ENCODE measurements at places on chromosomes 12 and 14.

DNA sequence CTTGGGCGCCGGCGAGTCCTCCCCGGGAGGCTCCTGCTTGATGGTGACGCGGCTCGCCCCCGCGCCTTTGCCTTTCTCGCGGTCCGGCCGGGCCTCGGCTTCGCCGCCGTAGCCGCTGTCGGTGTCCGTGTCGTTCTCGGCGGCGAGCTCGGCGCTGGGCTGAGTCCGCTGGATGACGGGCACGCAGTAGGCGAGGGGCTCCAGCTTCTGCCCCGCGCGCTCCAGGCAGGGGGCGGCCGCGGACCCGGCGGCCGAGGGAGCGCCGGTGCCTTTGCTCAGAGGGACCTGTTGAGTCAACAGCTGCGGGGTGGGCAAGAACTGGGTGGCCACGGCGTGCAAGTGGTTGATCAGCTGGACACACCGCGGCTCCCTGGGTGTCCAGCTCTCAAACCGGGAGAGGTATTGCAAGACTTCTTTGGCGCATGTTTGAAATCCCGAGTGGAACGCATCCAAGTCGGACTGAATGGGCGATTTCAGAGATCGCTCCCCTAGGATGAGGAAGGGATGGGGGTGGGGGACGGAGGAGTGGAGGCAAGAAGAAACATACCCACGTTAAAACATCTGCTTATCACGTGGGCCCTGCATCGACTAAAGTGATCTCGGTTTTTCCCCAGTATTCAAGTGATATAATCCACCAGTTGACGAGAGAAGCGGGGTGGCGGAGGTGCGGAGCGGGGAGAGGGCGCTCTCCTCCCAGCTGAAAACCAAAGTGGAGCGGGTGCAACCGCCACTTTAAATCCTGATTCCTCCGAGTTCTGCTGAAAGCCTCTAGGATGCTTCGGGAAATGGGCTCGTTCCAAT, 2.0 kb downstream of the BHLHE41 start:
- no peak for DNase-seq

- DNase-seq: no peak
These were observed 109.1 kb upstream of the MAX start for GRCh38 chr14:65211341-65211987.

- no peak for DNase-seq
These were observed 69.4 kb upstream of the PTPRQ start for GRCh38 chr12:80374615-80375014.

- DNase-seq: no peak
These were observed 978.1 kb downstream of the GALC start for GRCh38 chr14:87014856-87015255.

GRCh38 chr12:105357162-105357691, 26.7 kb downstream of the C12orf75 start:
- DNase-seq: no peak

DNA sequence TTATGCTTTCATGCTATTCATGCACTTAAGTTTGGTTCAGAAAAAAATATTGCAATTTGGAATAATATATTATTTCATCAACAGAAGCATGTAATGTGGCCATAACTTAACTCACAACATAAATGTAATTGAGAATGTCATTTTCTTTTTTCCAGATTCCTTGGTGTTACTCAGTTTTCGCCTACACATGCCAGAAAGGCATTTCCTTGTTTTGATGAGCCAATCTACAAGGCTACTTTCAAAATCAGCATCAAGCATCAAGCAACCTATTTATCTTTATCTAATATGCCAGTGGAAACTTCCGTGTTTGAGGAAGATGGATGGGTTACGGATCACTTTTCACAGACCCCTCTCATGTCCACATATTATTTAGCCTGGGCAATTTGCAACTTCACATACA, 14.4 kb downstream of the TRHDE start:
- no peak for DNase-seq

DNA sequence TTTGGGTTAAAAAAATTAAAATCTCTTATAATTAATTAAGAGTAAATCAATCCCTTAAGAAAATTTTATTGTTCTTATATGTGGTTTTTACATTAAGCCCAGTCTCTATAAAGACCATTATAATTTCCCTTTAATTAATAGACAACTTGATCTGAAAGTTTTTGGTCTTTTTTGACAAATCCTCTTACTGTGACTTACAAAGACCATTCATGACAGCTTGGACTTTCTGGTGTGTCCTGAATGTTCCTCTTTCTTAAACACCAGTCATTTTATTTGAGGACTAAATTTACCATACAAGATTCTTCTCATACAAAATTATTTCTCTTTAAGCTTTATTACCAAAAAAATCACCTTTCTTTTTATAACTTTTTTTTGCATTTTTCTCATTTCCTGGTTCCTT, 368.3 kb downstream of the ADGRD1 start:
- DNase-seq: no peak

DNA sequence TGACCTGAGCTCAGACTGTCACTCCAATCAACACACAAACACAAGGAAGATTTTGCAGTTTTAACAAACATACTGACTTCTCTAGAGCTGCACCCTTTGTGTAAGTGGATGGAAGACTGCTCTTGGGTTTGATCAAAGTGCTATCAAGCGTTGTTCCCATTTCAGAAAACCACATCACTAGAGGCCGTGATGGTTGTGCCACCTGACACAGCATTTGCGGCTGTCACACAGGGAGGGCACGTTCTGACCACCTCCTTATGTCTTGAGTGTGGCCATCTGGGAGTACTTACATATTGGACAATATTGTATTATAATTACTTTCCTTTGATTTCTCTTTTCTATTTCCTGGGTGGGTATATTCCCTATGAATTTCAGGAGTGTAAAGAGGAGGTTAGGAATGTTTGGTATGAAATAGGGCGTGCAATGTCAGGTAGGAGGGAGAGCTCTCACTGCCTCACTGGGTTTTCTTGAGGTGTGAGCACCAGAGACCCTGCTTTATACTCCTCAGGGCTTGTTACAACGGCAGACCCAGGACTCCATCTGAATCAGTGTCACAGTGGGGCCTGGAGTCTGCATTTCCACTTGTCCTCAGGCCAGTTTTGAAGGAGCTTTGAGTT, 74.3 kb downstream of the SYNE3 start:
- no peak for DNase-seq

GRCh38 chr12:66047411-66048021, 83.0 kb downstream of the LLPH start:
- no peak for DNase-seq

GRCh38 chr12:50764286-50765094, 589 bp downstream of the ATF1 start:
- peak; percentile 79 for DNase-seq

GRCh38 chr12:44058366-44058765, 222.5 kb downstream of the TMEM117 start:
- DNase-seq: no peak

DNA sequence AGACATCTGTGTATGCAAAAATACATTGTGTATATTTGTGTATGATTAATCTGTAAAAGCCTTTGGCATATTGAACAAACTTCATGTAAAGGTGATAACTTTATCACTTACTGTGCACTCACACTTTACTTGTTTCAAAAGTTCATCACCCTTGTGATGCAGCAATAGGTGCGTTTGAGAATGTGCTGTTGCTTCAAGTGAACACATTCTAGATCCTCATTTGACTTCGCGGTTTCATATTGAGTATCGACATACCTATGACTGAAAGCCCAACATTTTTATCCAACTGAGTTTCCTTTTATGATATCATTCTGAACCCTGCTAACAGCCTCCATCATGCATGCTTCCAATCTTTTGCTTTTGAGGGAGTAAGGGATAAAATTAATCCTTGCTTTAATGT, 1086.9 kb downstream of the TMEM121 start:
- no peak for DNase-seq

DNA sequence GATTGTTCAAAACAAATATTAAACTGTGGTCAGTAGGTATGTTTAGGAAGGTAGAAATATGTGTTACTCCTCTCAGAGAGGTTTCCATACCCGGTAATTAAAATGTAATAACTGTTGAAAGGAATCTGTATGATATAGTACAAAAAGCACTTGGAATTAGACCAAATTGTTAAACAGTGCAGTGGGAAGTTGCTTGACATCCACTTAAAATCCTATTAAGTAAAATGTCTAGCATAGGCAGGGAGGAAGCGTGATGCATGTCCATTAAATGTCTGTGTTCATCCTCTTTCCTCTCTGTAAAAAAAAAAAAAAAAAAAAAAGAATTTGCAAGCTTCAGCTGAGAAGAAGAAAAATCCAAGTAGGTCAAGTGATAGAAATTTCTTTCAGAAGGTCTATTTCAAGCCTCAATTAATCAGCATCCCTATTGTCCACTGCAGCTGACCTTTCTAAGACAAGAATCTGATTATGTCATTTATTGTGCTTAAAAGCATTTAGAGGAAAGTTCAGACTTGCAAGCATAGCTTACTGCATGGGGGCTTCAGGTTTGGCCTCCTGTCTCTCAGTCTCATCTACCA, 265.6 kb upstream of the RGS6 start:
- no peak for DNase-seq

DNA sequence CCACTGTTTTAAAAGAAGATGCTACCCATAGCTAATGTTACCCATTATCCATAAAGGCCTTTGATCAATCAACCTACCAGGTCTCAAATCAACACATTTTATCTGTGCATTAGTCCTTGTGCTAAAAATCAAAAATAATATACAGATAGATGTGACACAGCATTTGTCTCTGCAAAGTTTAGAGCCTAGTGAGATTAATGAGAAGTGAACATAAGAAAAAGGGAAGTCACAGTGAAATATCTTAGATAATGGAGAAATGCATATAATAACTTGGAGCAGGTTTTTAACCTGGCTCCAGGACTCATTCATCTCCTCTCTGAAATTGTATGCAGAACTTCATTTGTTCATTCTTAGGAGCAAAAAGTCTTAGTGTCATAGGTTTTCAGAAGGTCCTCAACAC, 7.2 kb downstream of the PDE3A start:
- DNase-seq: no peak

- DNase-seq: no peak
These were observed 8.6 kb downstream of the SPRYD4 start for GRCh38 chr12:56476972-56477432.

GRCh38 chr14:67079846-67080245, 109.4 kb upstream of the GARIN2 start:
- DNase-seq: no peak

GRCh38 chr12:121448771-121449315, 48.9 kb downstream of the RNF34 start:
- DNase-seq: no peak

GRCh38 chr12:72274931-72275330, 2.8 kb downstream of the TRHDE start:
- DNase-seq: no peak

GRCh38 chr14:90275820-90276219, 19.5 kb downstream of the PSMC1 start:
- peak; percentile 21 for DNase-seq

DNA sequence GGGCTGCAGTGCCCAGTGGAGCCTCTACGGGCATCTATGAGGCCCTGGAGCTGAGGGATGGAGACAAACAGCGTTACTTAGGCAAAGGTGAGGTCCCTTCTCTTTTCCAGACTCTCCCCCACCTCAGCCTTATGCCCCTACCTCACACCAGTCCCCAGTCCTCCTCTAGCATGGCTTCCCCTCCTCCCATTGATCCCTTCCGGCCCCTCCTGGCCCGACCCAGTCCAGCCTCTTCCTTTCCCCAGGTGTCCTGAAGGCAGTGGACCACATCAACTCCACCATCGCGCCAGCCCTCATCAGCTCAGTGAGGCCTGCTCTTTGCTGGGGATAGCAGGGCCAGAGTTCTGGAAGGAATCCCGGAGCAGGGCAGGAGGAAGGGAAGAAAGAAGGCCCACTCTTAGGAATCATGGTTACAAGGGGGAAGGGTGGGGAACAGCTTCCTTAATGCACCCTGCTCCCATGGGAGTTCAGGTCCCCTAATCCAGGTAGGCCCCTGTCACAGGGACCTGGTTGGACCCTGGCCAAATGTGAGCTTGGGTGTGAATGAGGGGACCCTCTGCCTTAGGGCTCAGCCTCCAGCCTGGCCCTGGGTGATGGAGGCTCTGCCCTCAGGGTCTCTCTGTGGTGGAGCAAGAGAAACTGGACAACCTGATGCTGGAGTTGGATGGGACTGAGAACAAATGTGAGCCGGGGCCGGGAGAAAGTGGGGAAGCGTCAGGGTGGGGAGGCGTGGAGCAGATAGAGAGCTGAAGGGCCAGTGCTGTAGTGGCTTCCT, 2.2 kb downstream of the ENO2 start:
- DNase-seq: no peak

- no peak for DNase-seq
These were observed 845 bp downstream of the TMEM132C start for GRCh38 chr12:128267651-128268378.

DNA sequence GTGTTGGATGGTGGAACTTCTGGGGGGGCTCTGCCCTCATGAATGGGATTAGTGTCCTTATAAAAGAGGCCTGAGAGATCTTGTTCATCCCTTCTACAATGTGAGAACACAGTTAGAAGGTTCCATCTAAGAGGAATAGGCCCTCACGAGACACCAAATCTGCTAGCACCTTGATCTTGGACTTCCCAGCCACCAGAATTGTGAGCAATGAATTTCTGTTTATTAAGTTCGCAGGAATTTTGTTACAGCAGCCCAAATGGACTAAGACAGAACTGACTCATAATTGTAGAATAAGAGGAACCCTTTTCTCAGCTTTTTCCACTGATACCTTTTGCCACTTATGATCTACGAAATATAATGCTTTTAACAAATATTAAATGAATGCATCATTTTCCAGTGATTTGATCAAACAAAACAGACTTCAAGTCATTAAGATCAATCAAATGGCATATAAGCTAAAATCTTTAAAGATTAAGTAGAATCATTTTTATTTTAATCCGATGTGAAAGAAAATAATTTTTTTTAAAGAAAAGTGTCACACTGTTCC, 68.2 kb downstream of the HECTD1 start:
- no peak for DNase-seq

GRCh38 chr14:90299408-90299807, 32.3 kb downstream of the NRDE2 start:
- no peak for DNase-seq

- no peak for DNase-seq
These were observed 165.8 kb downstream of the TMTC2 start for GRCh38 chr12:82852529-82852928.

DNA sequence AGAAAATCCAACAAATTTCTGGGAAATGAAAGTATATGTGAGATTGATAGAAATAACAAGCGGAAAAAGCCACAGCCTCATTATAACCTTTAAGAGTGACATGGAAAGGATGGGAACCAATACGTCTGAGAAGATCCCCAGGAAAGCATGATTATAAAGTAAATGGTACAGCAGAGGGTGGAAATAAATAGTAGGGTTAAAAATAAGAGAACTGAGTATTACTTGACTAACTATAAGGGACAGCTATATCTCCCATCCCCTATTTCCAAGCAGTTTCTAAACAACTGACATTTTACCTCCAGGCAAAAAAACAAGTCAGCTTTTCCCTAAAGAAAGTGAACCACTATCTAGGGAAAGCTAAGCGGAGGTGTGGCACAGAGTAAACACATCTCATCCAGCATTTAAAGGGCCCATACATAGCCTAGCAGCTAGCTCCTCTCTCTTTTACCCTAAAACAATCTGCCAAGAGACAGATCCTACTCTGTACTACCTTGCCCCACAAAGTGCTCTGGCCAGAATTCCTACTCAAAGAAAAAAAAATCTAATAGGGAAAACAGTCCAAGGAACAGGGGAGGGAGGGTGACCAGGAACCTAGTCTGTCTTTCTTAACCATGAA, 11.2 kb downstream of the OSBPL8 start:
- no peak for DNase-seq

GRCh38 chr12:110102255-110102654, 21.9 kb upstream of the IFT81 start:
- peak; percentile 47 for DNase-seq

GRCh38 chr12:2495417-2496112, 299.2 kb upstream of the FKBP4 start:
- DNase-seq: no peak
